ENCODE measurements at places on chromosomes 16 and 17. TPM values are rescaled to one million over a fixed set of nuclear protein-coding genes. Genes with fewer than 3 reads are reported as not detected.
A peak's percentile ranks its signal among the peaks of the same experiment; 100 is the strongest.

DNA sequence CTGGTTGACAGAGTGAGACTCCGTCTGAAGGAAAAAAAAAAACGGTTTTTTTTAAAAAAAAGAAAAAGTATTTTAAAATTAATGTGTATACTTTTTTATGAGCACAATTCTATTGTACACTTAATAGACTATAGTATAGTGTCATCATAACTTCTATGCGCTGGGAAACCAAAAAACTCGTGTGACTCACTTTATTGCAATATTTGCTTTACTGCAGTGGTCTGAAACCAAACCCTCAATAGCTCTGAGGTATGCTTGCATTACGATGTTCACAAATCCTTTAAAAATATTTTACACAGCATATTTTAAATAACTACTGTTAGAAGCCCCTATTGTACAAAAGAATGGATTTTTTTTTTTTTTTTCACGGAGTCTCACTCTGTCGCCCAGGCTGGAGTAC is 12.4 kb upstream of the MAP2K6 start:
- no peak for DNase-seq

Gene ITGAD
- total RNA-seq: not detected

DNA sequence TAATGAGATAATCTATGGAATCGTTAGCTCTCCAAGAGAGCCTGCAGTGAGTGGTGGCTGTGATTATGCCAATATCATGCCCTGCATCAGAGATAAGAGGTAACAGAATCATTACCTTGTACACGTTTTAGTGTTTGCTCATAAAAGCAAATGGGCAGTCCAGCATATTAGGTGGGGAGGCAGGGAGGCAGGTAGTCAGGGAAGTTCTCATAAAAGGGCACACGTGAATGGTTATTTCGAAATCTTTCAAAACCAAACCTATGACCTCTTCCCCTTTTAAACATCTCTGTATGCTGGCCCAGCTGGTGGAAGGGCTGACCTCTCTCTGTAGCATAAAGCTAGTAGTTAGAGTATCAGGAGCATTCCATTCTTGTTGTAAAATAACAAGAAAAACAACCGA is 51.7 kb downstream of the VAT1L start:
- no peak for DNase-seq

Gene BAIAP2
- total RNA-seq: 21.1 TPM

DNA sequence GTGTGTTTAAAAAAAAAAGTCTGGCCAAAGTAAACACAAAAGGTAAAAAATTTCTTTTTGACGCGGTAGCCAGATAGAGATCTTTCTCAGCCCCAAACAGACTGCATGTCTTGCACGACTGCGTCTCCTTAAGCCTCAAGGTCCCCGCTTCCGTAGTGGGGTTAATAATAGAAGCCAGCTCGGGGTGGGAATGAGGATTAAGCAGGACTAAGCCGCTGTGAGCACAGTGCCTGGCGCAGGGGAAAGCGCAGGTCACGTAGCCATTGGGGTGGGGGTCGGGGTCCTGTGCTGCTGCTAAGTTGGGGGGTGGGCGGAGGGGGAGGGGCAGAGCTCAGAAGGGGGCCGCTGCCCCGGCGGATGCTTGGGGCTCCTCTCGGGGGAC is 521 bp downstream of the GGA2 start:
- DNase-seq: peak; percentile 55

DNA sequence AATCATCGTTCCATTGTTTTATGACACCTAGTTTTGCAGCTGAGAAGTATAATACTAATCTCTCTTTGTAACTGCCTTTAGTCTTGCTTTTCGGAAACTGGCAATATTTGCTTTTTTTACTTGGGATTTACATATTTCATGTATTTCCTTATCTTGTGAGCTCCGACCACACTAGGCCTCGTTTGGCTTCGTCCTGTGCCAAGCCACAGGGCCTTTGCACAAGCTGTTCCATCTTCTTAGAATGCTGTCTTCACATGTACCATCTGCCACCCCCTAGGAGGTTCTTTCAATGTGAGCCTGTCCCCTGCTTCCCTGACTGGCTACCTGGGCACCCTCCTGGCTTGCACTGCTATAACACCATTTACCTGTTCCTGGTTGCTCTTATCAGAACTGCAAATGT is 77.2 kb downstream of the SHISA6 start:
- no peak for DNase-seq

- DNase-seq: no peak
These were observed 160.3 kb downstream of the NTN1 start for GRCh38 chr17:9181640-9182039.

- no peak for DNase-seq
These were observed 175.2 kb downstream of the CPPED1 start for GRCh38 chr16:12628536-12628935.

All from G401 (cell line).